ENCODE measurements at places on chromosomes 13 and 19.
A peak's percentile ranks its signal among the peaks of the same experiment; 100 is the strongest.

GRCh38 chr13:111401755-111402154 is 81.3 kb downstream of the TEX29 start:
- DNase-seq = no peak

DNA sequence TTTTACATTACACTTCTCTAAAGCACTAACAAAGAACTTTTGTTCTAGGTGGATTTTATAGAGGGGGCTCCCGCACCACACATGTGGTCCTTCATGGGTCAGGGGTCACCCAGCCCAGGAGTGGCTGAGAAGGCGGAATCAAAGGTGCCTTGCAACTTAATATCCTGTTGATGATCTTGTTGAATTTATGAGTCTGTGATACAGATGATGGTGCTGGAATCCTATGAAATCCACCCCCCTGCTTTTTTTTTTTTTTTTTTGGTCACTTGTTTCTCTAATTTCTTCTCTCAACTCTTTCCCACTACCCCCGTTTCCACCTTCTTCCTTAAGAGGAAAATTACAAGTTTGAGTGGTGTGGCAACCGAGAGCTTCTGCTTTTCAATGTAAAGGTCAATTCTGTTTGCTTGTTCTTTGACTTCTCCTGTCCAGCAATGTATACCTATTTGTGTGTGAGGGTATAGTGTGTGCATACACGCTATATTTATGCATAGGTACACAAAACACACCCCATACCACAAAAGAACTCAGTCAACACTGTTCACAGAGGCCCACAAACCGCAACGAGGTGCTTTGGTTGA is 4.2 kb upstream of the ZIC2 start:
- DNase-seq = no peak

- DNase-seq = no peak
Measured at GRCh38 chr13:74230984-74231501, 96.8 kb upstream of the KLF12 start.

DNA sequence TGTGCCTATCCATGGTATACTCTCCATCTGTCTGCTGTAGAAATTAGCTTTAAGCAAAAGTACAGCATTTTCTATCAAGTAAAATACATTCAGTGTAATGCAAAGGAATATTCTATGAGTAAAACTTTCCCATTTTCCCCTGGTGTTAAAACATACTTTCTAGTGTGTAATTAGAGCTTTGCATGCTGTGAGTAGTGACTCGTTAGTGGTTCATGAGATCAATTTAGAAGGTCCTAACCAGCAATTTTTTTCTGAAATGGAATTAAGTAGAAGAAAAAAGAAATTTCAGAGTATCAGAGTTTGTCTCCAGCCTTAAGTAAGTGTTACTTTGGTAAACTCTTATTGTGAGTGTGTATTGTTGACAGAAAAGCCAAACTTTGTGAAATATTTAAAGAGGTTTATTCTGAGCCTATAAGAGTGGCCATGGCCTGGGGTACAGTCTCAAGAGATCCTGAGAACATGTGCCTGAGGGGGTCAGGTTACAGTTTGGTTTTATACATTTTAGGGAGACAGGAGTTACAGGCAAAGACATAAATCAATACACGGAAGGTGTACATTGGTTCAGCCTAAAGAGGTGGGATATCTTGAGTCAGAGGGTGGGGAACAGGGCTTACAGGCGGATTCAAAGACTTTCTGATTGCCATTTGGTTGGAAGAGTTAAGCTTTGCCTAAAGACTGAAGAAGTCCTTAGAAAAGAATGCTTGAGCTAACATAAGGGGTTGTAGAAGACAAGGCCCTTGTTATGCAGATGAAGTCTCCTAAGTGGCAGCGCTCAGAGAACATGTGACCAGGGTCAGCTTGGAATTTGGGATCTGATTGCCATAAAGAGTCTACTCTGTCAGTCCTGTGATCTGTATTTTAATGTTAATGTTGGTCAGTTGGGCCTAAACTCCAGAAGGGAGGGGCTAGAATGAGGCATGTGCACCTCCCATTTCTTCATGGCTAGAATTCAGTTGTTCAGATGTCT is 25.5 kb downstream of the FAM187B start:
- no peak for DNase-seq

DNA sequence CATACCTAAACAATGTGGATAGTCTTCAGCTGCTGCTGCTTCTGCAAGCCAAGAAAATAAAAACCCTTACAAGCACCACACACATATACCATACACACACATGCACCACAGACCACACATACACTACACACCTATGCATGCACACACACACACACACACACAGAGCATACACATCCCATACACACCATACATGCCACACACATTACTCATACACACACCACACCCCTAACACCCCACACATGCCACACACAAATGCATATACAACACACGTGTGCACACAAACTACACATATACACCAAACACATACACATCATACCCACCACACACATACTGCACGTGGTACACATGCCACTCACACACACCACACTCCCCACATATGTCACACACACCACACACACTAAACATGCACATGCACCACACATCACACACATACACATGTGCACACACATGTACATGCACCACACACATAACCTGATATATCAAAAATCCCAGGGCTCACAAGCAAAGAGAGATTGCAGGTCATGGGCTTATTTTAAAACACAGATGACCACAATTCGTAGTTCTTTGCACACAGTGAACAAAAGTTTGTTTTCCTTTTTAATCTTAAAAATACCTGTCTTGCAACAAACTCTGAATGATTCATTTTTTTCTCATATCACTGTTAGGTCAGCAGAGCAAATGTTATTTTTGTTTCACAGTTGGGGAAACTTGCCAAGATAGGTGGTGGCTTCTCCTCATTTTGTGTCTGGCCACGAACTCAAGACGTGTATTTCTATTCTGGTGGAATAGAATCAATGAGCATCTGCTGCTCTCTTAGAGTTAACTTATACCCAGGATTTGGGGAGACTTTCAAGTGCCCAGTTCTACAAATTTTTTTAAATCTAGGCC is 456.6 kb downstream of the FGF9 start:
- no peak for DNase-seq

GRCh38 chr19:2084993-2085720 is 11.0 kb downstream of the MOB3A start:
- DNase-seq = peak; percentile 92

GRCh38 chr19:54532528-54532927 is 29.9 kb downstream of the LAIR2 start:
- DNase-seq = no peak

DNA sequence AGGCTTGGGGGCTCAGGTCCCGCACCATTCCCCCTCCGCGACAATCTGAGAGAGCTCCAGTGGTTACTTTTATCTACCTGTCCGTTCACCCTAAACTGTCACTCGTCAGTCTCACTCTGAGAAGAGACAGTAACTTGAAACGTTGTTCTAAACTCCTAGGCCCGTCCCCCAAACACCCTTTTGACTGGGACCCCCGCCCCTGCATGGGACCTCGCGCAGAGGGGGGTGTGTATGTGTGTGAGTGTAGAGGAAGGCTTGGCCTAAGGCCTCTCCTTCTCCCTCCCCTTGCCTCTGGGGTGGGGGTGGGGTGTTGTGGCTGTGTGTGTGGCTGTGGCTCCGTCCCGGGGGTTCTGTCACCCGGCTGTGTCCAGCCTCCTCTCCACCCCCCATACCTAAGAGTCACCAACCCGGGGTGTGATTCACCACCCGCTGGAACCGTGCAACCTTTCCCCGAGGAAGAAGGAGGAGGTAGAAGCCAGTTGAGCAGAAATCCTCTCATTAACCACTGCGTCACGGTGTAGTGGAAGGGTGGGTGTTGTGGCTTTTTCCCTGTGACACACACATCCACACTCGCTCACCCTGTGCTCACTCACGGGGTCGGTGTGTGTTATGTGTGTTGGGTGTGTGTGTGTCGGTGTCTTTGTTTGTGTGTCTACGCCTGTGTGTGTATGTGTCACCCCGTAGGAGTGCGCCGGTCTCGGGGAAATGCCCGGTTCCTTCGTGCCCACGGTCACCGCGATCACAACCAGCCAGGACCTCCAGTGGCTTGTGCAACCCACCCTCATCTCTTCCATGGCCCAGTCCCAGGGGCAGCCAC is 2.4 kb downstream of the FOSB start:
- no peak for DNase-seq

- no peak for DNase-seq
Measured at GRCh38 chr19:29708554-29709439, 6.3 kb downstream of the C19orf12 start.

DNA sequence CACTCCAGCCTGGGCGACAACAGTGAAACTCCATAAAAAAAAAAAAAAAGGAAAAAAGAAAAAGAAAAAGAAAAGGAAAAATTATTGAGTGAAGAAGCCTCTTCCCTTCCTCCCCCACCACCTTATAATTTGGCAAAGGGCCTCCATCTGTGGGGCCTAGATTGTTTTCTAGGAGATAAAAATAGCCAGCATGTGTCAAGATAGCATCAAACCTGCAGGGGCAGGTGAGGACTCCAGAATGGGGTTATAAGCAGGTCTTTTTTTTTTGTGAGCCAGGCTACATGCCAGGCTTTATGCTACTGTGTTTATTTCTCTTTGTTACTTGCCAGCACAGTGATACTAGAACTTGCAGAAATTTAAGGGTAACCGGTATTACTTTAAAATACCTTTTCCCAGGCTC is 11.7 kb upstream of the TRIM13 start:
- DNase-seq = no peak

DNA sequence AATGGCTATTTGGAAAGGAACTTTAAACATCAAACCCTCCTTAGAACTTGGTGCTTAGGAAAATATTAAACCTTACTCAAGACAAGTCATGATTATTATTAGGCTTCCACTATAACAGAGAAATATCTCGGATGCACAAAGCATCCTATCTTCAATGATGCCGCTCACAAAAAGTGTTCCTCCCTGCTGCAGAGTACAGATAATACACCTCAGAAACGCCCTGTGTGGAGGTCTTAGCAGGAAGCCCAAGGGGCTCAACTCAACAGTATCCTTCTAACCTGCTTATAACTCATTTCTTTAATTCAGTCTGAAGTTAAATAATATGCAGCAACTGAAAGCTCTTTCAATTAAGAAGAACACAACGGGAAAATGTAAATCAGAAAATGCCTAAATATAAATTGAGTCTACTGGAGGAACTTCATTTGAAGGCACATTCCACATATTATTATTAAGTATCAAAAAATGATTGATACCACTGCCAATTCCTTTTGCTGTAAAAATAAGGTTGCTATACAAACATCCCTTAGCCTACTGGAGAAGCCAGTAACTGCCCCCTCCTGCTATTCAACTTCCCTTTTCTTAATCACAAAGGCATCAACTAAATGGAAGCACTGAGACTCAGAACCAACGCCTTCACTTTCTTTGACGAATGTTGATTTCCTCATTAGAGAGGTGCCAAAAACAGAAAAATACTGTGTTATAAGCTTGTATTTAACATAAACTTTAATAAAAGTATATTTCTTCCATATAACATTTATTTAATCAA is 12.0 kb downstream of the ELF1 start:
- no peak for DNase-seq

GRCh38 chr13:106619688-106620555 is 52.0 kb upstream of the ARGLU1 start:
- DNase-seq = no peak

DNA sequence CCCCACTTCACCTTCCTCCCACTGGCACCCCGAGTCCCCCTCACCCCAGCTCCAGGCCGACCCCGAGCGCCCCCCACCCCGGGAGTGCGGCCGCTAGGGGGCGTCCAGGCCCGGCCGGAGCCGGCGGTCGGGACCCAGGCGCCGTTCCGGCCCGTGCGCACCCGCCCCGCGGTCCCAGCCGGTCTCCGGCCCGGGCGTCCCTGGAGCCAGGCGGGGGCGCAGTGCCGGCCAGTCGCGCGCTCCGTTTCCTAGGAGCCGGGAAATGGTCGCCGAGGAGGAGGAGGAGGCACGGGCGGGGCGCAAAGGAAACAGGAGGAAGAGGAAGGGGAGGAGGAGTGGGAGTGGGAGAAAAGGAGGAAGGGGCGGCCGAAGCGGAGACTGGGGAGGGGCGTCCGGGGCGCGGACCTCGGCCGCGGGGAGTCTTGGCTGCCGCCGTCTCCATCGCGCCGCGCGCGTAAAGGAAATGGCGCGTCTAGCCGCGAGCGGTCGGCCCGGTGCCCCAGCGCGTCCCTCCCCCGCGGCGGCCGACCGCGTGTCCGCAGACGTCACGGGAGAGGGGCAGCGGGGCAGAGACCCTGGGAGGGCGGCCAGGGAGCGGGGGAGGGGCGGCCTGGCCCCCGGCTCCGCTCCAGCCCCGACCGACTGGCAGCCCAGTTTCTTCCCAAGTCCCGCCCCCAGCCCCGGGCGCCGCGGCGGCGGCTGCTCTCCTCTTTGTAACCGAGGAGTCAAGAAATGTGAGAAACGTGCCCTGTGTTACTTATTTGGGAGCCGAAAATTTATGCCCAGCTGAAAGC is 1.1 kb upstream of the KCTD15 start:
- DNase-seq = peak; percentile 82

DNA sequence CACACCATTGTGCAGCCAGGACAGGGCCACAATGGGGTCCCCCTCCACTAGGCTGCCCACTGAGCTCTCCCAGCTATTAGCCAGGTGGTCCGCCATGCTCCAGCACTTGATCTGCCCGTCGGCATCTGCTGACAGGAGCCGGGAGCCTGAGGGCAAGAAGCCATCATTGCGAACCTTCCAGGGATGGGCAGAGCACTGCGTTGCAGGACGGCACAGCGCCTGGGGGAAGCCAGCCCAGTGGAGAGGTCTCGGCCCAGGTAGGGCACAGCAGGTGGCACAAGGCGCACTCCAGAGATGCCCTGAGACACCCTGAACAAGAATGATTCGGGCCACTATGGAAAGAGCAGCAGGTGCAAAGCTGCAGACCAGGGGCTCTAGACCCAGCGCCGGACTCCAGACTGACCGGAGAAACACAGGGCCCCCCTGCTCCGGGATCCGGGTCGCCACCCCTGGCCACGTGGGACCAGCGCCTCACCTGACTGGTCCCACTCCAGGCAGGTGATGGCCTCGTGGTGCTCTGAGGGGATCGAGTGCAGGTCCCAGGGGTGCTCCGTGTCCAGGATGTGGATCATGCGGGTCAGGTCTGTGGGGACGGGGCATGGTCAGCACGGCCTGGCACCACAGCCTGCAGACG is 3.2 kb downstream of the MED16 start:
- no peak for DNase-seq

GRCh38 chr13:114146173-114146572 is 13.8 kb upstream of the RASA3 start:
- peak; percentile 51 for DNase-seq

DNA sequence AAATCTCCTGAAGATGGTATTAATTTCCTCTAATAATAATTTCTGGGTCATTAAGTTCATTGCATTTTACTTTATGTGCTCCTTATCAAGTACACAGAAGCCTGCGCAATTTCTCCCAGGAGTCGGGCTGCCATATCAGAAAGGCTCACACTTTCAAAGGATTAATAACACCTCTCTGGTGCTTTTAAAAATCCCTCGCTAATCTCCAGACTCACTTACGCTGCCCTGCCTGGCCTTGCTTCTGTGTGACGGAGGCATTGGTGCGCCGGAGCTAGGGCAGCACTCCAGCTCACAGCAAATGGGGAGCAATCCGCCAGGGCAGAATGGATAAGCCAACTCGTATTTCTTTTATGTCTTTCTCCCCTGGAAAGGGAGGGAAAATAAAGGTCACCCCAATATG is 300.8 kb downstream of the EFNB2 start:
- no peak for DNase-seq
